Activated CD4-positive, alpha-beta T cell treated with anti-CD3 and anti-CD28 coated beads, Interleukin-10, Interleukin-2, amounts not matched to agents 100 ng/mL and 50 ng/mL, durations not matched to agents 16 hours and 8 hours (primary cell): ENCODE measurements at places on chromosomes 3 and 15.

DNA sequence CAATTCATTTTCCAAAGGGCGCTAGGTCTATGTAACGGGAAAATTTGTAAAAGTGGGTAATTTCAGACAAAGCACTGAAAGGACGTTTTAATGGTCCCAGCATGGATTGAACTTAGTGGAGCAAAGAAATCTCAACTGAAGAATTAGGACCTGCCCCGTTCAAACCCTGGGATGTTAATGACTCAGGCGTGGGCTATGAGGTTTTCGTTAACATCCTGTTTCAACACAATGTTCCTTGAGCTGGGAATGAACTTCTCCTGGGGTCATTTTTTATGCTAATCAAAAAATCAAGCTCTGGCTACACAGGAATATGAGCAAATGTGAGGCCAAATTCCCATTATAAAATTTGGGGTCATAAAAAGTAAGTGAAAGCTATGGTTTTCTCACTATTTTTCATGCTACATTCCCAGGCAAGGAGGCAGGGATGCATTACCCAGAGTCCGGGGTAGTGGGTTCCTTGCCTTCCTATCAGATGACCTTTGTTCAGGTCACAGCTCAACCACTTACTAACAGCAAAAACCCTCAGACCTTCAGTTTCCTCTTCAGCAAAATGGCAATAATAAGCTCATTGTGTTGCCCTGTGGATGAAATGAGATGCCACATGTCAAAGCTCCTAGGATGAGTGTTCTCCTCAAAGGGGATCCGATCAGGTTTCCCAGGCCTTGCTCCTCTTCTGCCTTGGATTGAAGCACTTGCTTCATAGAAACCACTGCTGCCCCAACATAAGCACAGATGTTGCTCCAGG, 271.4 kb downstream of the ARRDC4 start:
- no peak for DNase-seq

- no peak for DNase-seq
Measured at GRCh38 chr15:85500729-85501128, 120.3 kb downstream of the AKAP13 start.

- DNase-seq = no peak
Measured at GRCh38 chr3:189170559-189170958, 1.2 kb upstream of the TPRG1 start.

DNA sequence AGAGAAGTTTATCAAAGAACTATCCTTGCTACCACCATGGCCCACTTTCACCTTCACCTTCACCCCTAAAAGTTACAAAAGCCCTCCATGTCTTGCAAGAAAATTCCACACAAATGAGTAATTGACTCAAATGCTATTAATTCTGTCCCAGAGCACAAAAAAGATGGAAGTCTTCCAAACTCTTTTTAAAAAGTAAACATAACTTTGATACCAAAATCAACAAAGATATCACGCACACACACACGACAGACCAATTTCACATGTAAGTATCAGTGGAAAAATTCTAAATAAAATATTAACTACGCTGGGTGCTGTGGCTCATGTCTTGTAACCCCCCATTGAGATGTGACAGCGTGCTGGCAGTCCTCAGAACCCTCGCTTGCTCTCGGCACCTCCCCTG, 1.1 kb upstream of the MCCC1 start:
- DNase-seq = no peak

- no peak for DNase-seq
Measured at GRCh38 chr3:4552811-4553210, 59.7 kb downstream of the ITPR1 start.
